NCI-H526 (cell line): ENCODE measurements at places on chromosomes 13 and 19.

GRCh38 chr13:111328574-111329410 is 8.3 kb downstream of the TEX29 start:
- no peak for DNase-seq

DNA sequence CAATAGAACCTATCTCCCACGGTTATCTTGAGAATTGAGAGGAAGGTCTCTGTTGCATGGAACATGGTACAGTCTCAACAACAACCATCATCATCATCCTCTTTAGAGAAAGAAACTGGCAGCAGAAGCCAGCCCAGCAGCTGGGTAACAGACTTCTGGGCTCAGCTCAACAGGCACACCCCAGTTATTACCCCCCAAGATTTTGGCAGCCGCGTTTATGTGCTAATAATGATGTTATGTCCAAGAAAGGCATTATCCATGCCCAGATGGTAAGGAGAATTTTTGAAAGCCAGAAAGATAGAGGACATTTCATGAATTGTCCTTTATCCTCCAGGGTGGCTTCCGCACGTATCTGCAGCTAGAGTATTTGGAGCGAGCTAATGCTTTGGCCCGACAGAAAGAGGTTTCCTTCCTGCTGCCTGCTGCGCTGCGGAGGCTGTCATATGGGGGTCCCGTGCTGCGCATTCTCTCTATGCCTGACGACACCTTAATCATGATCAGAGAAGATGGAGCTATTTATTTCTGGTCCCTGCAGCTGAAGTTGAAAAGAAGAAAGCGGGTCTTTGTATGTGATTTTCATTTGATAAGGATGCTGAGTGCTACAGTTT is 89.9 kb downstream of the TEX26 start:
- no peak for DNase-seq

GRCh38 chr13:73520566-73521289 is 461.9 kb downstream of the KLF5 start:
- no peak for DNase-seq

- DNase-seq, result no peak
Measured at GRCh38 chr13:100544866-100545683, 43.5 kb downstream of the GGACT start.

GRCh38 chr19:33862981-33863380 is 66.3 kb downstream of the KCTD15 start:
- DNase-seq, result no peak

DNA sequence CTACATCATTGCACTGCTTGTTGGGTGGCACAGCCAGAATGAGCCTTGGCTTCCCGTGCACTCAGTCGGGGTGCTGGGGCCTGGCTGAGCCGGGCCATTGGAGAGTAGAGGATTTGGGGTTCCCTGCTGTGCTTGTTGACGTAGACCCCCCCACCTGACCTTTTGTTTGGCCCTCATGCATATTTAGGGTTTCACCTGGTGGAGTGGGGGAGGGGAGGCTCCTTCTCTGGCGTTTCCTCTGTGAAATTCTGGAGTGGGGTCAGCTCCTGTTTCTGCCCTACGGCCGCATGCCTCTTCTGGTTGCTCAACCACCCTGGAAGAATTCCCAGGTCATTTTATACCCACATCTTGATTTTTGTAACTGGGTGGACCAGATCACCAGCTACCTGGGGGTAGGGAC is 82.8 kb downstream of the SIPA1L3 start:
- DNase-seq, result no peak

DNA sequence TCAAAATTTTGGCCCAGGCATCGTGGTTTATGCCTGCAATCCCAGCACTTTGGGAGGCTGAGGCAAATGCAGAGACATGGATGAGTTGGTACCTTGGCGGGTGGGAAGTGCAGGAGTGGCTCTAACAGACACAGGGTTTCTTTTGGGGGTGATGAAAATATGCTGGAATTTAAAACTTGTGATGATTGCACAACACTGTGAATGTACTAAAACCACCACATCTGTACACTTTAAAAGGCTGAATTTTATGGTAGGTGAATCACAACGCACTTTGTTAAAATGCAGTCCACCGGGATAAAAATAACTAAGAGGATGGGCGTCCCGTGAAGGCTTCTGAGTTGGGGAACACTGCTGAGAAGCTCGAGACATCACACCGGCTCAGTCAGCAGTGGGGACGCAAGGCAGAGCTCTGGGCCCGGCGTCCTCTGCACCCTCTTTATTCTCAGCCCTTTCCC is 47.1 kb downstream of the MLLT1 start:
- DNase-seq, result no peak

- no peak for DNase-seq
Measured at GRCh38 chr19:30053558-30053957, 111.5 kb downstream of the URI1 start.

DNA sequence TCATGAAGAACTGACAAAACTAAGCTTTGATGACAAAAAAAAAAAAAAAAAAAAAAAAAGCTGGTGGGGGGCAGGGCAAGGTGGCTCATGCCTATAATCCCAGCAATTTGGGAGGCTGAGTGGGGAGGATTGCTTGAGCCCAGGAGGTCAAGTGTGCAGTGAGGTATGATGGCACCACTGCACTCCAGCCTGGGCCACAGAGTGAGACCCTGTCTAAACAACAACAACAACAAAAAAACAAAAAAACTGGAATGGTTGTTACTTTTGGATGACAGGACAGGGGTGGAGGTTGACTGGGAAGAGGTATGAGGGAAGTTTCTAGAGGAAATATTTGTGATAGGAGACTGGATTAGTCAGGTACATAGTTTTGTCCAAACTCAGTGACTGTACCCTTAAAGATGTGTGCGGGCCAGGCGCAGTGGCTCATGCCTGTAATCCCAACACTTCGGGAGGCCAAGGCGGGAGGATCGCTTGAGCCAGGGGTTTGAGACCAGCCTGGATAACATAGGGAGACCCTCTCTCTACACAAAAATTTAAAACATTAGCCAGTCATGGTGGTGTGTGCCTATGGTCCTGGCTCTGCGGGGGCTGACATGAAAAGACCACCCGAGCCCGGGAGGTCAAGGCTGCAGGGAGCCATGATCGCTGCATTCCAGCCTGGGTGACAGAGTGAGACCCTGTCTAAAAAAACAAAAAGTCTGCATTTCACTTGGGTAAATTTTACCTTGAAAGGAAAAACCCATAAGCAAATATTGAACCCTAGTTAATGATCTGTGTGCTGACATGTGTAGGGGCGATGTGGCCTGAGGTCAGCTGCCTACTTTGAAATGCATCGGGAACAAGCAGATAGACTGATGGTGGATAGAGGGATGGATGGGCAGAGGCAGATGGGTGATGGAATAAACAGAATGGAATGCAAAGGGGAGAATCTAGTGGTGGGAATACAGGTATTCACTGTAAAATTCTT is 37.0 kb downstream of the CERS4 start:
- no peak for DNase-seq

DNA sequence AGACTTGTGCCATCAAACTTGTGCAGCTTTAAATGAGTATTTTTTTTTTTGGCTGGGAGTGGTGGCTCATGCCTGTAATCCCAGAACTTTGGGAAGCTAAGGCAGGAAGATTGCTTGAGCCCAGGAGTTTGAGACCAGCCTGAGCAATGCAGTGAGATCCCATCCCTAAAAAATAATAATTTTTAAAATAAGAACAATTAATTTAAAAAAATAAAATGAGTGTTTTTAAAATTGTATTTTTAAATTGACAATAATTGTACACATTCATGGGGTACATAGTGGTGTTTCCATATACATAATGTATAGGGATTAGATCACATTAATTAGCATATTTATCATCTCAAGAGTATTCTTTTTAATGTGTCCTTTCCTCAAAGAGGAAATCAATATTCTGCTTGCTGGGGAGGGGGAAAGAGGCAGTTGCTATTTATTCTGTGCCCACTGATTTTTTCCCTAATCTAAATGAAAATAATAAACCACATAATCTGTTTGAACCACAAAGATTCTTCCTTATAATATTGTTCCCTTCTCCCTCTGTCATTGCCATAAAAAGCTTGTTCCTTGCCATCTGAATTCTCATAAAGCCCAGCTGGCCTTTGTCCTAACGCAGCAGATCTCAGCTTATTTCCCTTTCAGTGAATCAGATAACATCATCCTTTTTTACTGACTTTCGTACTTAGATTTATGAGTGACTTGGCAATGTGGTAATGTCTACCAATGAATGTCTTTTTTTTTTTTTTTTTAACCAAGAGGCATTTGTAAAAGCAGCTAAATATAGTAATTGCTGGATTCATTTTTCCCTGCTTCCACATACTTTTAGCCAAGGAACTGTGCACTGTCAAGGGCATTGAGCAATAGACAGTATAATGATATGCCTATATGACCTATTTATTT is 81.8 kb upstream of the RUBCNL start:
- no peak for DNase-seq

- DNase-seq, result no peak
Measured at GRCh38 chr19:1070931-1071791, 4.2 kb downstream of the ARHGAP45 start.

DNA sequence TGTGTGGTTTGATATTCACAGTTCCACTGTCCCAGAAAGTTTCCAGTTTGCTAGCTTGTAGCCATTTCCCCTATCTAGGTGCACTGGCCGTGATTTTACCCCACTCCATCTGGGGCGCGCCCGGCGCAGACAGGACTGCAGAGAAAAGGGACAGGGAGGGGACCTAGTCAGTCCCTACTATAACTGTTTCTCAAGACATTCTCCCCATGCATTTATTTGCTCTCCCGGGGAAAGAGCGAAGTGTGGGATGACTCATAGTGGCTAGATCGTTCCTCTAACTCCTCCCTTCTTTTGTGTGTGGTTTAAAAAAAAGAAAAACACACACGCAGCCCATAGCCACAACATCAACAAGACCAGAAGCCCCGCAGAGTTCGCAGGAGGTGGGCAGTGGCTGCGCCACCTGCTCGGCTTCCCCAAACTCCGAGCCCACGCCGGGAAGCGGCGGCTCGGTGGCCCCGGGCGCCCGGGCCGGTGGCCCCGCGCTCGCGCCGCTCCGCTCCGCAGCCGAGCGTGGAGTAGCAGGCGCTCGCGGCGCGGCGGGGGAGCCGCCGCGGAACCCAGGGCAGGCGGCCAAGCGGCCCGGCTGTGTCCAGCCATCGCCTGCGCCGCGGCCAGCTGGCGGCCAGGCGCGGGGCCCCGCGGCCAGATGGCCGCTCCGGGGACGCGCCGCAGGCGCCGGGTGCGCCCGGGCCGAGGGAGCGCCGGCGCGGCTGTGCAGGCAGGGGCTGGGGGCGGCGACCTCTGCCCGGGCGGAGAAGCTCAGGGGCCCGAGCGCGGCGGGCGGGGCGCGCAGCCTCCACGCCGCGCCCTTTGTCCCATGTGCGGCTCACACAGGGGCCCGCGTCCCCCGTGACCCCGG is 653 bp downstream of the TMTC4 start:
- no peak for DNase-seq

GRCh38 chr13:45775401-45775963 is 73.4 kb downstream of the CBY2 start:
- DNase-seq, result peak; percentile 27

- DNase-seq, result no peak
Measured at GRCh38 chr13:93364166-93364565, 137.6 kb downstream of the GPC6 start.

DNA sequence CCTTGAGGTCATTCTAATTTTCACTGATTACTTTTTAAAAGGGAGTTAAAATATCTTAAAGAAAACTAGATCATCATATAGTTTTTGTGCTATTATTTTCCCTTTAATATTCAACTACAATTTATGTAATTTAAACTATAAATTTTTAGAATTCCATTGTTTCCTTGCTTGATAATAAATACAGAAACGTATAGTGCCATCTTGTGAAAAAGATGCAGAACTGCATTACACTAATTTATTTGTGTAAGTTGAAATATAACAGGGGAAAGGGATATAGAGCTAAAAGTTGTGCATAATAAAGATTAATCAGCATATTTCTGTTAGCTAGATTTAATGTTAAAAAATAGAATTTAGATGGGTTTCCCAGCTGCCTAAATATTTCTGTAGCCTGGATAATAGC is 61.5 kb upstream of the TDRD3 start:
- peak; percentile 49 for DNase-seq

DNA sequence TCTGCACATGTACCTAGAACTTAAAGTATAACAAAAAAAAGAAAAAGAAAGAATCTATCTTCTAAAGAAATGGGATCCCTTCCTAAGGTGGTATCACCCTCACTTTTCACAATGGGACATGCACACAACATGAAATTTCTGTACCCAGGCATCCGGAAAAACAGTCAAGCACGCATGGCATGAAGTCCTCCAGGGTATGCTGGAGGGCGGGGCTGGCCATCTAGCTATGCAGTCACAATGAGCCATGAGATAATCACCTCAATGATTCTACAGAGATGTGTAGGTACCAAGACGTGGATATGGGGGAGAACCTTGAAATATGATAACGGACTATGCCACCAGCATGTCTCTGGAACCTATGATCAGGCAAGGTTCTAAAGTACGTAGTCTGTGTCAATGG is 69.8 kb downstream of the CCDC70 start:
- no peak for DNase-seq

DNA sequence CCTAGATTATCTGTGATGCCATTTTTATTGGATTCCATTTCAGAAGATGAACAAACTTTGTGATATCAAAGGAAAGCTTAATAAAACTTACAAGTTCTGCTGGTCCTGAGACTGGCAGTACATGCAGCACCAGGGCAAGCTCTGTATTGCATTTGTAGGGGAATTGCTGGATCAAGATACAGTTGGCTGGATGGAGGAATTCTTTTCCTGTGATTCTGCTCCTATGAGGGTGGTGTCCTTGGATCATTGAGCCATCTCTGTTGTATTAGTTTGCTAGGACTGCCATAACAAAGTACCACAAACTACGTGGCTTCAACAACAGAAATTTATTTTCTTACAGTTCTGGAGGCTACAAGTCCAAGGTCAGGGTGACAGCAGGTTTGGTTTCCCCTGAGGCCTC is 33.9 kb upstream of the CSNK1A1L start:
- DNase-seq, result no peak

GRCh38 chr13:26977541-26977940 is 194.1 kb downstream of the USP12 start:
- no peak for DNase-seq

DNA sequence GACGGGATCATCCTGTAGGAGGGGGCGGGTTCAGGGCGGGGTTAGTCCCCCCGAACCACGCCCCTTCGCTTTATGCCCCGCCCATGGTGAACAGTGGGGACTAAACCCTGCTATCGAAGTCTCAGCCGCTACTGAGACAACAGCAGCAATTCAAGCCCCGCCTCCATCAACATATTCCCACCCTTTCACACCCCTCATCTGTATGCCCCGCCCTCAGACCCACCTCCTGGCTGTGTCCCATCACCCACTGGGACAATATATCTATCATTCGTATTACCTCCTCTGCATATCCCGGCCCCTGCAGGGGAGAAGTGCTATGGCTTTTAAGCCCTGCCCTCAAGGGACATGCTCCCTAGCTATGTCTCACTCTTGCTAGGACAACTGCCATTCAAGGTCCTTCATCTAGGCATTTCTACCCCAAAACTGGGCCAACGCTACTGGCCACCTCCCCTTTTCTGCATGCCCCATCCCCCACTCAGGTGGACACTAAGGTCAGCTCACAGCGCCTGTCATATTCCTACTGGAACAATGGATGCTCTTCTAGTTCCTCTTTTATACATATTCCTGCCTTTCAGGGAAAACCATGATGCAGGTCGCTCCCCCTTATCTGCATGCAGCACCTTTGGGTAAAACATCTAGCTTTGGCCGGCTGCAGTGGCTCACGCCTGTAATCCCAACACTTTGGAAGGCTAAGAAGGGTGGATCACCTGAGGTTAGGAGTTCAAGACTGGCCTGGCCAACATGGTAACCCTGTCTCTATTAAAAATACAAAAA is 11.9 kb downstream of the LRFN1 start:
- peak; percentile 82 for DNase-seq

- no peak for DNase-seq
Measured at GRCh38 chr13:28349371-28349770, 145.6 kb downstream of the FLT1 start.
